ENCODE measurements at places on chromosomes 13 and 19.

DNA sequence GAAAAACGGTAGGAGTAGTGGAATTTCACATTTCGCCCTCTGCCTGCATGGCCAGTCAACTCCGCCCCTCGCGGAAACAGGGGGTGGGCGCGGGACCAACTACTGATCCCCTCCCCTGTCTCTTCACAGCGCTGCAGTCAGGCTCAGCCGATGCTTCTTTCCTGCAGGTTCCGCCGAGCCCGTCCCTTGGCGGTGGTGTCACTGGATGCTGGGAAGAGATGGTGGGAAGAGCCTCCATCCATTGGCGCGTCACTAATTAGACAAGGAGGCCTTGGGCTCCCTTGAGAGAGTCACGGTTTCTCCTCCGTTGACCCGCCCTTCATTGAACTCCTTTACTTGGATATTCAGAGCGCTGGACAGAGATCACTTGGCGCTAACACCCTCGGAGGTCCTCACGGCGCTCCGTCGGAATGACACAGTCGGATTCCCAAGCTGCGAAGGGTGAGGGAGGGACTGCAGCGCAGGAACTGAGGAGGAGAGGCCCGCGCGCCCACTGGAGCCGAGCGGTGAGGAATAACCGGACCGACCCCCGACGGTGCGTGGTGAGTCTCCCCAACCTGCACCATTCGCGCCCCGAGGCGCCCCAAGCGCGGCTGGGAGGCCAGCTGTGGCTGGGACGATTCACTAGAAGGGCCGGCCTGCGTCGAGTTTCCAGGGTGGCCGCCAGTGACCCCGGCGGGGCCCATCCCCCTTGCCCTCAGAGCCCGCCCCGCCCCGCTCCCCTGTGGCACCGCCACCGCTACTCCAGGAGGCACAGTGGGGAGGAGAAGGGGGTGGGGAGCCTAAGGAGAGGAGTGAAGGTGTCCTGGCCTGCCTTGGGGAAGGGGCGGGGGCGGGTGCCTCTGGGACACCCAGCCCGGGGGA is 11.2 kb upstream of the CEACAM21 start:
- DNase-seq, result peak; percentile 60

DNA sequence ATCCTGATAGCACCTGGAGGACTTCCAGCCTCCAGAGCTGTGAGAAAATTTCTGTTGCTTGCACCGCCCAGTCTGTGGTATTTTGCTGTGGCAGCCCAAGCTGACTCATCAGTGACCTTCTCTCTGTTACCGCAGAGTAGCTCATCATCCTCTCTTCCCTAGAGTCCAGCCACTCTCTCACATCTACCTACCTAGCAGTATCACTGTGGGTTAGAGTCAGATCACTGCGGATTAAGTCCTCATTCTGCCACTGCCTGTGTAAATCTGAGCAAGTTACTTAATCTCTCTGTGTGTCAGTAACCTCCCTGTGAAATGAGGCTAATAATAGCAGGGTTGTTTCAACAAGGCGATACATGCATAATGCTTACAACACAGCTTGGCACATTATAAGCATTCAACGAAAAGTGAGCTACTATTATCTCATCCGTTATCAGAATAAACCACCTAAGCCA is 40.3 kb upstream of the USPL1 start:
- DNase-seq, result peak; percentile 52

GRCh38 chr13:49494645-49495044 is 1.1 kb upstream of the PHF11 start:
- no peak for DNase-seq

- no peak for DNase-seq
Measured at GRCh38 chr13:56720841-56721240, 419.9 kb upstream of the PRR20A start.
